ENCODE measurements at places on chromosomes 7 and 10. TPM values are rescaled to one million over a fixed set of nuclear protein-coding genes. Genes with fewer than 3 reads are reported as not detected.
A peak's percentile ranks its signal among the peaks of the same experiment; 100 is the strongest.

Gene GPR85
- total RNA-seq = 0.08 TPM

GRCh38 chr7:139118234-139118804 lies 8.8 kb upstream of the ZC3HAV1 start:
- peak overlapping the region; percentile 66 for H3K4me3 ChIP-seq
- H3K27me3 ChIP-seq = no peaks in the 10 kb centered on the region
- DNase-seq = no peak
- peaks cover 20% of the 10 kb centered on the region for H3K4me1 ChIP-seq

- H3K27me3 ChIP-seq = no peaks in the 10 kb centered on the region
- no peaks in the 10 kb centered on the region for H3K36me3 ChIP-seq
- no peak for DNase-seq
- no peaks in the 10 kb centered on the region for H3K4me1 ChIP-seq
Measured at GRCh38 chr7:107359520-107360316, 110.1 kb upstream of the GPR22 start.

GRCh38 chr10:60828489-60828852 lies 50.2 kb downstream of the CDK1 start:
- H3K36me3 ChIP-seq = no peaks in the 10 kb centered on the region
- H3K27me3 ChIP-seq = peaks cover 9% of the 10 kb centered on the region
- no peak overlapping the region for H3K27ac ChIP-seq
- H3K4me1 ChIP-seq = peaks cover 2% of the 10 kb centered on the region
- H3K4me3 ChIP-seq = no peak overlapping the region

Gene IDI2
- total RNA-seq = not detected

- DNase-seq = no peak
- no peak overlapping the region for H3K27ac ChIP-seq
- no peaks in the 10 kb centered on the region for H3K27me3 ChIP-seq
- no peaks in the 10 kb centered on the region for H3K4me1 ChIP-seq
- no peak overlapping the region for H3K4me3 ChIP-seq
Measured at GRCh38 chr7:41065663-41066062, 637.2 kb downstream of the INHBA start.

DNA sequence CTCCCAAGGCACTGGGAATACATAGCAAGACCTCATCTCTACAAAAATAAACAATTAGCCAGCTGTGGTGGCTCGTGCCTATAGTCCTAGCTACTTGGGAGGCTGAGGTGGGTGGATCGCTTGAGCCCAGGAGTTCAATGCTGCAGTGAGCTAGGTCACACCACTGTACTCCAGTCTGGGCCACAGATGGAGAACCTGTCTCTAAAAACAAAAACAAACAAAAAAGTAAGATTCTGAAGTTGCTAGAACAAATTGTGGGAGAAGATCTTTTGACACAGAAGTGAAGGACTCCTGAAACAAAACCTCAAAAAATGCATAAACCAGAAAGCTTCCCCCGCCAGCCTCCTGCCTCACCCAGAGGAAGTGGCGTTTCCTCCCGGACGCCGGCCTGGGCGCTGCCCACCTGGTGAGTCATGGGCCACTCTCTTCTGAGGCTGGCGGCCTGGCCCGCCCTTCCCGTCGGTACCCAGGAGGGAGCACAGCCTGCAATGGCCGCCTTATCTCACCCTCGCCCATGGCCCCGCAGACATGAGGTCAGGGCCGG lies 25.4 kb upstream of the ELN start:
- peak; percentile 75 for DNase-seq
- H3K4me3 ChIP-seq = peak overlapping the region; percentile 58
- peaks cover 12% of the 10 kb centered on the region for H3K4me1 ChIP-seq
- no peaks in the 10 kb centered on the region for H3K27me3 ChIP-seq

DNA sequence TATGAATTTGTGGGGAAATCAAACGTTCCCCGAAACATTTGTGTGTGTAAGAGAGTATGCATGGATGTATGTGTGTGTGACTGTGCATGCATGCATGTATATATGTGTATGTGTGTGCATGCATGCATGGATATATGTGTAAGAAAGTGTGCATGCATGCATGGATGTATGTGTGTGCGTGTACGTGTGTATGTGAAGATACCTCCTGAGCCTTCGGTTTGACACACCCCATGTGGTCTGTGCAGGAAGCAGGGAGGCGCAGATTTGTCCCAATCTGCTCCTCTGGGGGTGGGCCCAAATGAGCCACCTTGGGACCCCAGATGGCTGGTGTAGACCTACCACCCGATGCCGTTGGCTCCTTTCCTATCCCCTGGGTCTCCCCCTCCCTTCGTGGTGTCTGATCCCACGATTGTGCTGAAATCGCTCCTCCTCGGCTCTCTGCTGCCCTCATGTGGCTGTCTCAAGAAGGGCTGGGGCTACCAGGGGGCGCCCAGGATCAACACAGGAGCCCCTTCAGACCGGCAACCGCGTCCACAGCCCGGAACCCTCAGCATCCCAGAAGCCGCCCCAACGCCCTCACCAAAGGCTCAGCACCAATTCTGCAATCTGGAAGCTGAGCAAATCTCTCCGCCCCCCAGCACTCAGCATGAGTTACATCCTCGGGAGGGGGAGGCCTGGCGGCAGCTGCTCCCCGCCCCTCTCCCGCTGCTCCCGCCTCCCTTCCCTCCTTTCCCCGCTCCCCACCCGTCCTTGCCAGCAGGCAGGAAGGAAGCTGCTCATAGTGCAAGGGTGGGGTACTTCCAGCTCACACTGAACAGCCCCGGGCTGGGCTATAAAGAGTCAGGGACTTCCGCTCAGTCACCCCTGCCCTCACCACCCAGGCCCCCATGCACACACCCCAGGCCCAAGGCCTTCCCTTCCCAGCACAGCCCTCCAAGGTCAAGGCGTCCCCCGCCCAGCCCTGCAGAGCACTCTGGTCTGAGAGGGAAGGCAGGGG lies 2.3 kb upstream of the NOS3 start:
- H3K27ac ChIP-seq = no peak overlapping the region
- H3K4me3 ChIP-seq = no peak overlapping the region
- peaks cover 11% of the 10 kb centered on the region for H3K4me1 ChIP-seq
- no peak for DNase-seq
- H3K27me3 ChIP-seq = peaks cover 12% of the 10 kb centered on the region

Gene SLC26A3
- total RNA-seq = not detected

- H3K27me3 ChIP-seq = no peaks in the 10 kb centered on the region
- no peaks in the 10 kb centered on the region for H3K36me3 ChIP-seq
- H3K4me3 ChIP-seq = peak overlapping the region; percentile 86
- H3K27ac ChIP-seq = peak overlapping the region; percentile 86
- no peak for DNase-seq
Measured at GRCh38 chr7:107563081-107563774, 492 bp downstream of the COG5 start.

Gene NUTM2E
- not detected for total RNA-seq

DNA sequence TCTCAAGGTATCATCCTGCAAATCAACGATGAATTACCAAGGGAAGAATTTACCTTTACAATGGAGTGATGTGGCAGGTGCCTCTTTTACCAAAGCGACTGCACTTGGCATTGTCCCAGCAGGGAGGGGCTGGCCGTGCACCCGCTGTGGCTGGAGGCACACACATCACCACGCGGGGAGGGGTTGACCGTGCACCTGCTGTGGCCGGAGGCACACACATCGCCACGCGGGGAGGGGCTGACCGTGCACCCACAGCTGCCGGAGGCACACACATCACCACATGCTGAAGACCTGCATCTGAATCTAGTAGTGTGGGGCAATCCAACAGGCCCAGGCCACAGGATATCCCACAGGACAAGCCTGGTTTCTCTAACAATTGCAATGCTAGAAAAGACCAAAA lies 493.5 kb downstream of the DNAJB6 start:
- no peak overlapping the region for H3K4me3 ChIP-seq
- no peak for DNase-seq
- H3K4me1 ChIP-seq = no peaks in the 10 kb centered on the region
- peaks cover 6% of the 10 kb centered on the region for H3K27me3 ChIP-seq
- H3K36me3 ChIP-seq = no peaks in the 10 kb centered on the region

DNA sequence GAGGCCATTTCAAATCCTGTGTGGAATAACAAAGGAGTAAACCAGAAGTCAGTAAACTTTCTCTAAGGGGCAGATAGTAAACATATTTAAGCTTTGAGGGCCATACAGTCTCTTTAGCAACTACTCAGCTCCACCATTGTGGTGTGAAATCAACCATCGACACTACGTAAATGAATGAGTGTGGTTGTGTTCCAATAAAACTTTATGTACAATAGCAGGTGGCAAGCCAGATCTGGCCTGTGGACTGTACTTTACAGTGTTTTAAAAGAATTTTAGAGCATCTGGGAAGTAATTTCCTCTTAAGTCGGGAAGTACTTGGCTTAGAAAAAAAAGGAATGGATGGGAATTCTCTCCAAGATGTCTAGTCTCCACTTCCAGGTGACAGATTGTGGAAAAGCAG lies 71.3 kb downstream of the ARHGAP22 start:
- H3K4me1 ChIP-seq = no peaks in the 10 kb centered on the region
- no peak overlapping the region for H3K27ac ChIP-seq
- peaks cover 14% of the 10 kb centered on the region for H3K27me3 ChIP-seq
- H3K36me3 ChIP-seq = no peaks in the 10 kb centered on the region
- DNase-seq = no peak
- no peak overlapping the region for H3K4me3 ChIP-seq

DNA sequence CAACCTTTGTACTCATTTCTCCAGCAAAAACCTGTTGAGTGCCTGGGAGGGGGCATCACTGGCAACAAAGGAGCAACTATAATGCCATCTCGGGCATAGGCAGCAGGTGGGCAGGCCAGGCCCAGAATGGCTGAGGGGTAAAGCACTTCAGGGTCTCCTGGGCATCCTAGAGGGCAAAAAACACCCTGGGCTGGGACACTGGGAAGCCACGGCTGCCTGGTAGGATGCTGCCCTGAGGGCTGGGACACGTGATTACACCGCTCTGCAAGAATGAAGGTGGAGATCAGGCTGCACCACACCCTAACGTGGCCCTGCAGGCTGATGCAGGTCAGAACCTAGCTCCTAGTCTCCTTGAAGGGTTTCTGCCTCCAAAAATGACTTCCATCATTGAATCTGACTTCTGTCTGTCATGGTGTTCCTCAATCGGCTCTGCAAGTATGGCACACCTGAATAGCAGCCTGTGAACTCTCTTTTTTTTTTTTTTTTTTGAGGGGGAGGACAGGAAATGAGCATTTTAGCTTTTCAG lies 4.5 kb upstream of the TRAPPC14 start:
- H3K4me3 ChIP-seq = no peak overlapping the region
- H3K27me3 ChIP-seq = peaks cover 23% of the 10 kb centered on the region
- no peak overlapping the region for H3K27ac ChIP-seq
- DNase-seq = no peak

DNA sequence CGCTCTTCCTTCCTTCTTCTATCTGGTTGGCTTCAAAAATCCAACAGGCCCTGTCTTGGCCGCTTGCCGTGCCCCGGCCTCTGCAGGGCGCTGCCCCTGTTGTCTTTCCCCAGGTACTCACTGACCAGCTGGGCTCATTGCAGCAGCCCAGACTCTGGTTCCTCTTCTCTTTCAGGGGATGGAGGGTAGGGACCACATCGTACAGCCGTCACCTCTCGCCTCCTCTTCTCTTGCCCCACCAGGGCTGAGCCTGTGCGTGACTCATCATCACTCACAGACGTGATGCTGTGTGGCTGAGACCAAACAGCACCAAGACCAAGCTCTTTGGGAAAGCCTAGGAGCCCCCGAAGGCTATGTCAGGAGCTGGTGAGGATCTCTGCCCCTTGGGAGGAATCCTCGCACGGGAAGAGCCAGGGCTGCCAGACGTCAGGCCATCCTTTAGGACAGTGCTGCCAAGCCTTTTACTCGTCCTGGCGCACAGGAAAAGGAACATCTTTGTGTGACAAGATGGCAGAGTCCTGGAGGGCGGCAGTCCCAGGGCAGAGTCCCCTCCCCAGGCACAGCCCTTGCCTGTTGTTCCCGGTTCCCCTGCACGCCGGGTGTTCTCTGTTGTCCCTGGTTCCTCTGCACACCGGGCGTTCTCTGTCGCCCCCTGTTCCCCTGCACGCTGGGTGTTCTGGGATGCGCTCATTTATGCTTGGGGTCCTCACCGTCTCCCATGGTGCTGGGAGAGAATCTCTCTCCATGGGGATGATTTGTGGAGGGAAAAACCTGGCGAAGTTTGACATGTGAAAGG lies 188.5 kb upstream of the SHH start:
- peak; percentile 42 for DNase-seq
- H3K36me3 ChIP-seq = no peaks in the 10 kb centered on the region
- peaks cover 10% of the 10 kb centered on the region for H3K27me3 ChIP-seq
- H3K4me3 ChIP-seq = no peak overlapping the region

DNA sequence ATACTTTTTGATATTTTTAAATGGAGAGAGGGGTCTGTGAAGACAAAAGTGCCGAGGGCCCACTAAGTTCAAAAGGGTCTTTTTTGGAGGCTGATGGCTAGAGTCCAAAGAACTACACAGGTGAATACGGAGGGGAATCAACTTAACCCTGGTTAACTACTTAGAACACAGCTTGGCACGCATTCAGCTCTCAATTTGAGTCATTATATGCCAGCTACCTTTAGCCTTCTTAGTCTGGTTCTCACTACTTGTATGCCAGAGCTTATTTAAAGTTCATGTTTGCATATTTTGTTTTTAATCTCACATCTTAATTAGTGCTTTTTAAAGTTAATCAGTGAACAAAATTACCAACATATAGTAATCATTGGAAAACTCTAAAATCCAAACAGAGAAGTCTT lies 80.8 kb downstream of the VWDE start:
- H3K4me1 ChIP-seq = no peaks in the 10 kb centered on the region
- H3K4me3 ChIP-seq = no peak overlapping the region
- DNase-seq = no peak
- no peak overlapping the region for H3K27ac ChIP-seq
- no peaks in the 10 kb centered on the region for H3K36me3 ChIP-seq

Gene MYO1G
- total RNA-seq = 465 TPM

Gene NXPH1
- not detected for total RNA-seq

DNA sequence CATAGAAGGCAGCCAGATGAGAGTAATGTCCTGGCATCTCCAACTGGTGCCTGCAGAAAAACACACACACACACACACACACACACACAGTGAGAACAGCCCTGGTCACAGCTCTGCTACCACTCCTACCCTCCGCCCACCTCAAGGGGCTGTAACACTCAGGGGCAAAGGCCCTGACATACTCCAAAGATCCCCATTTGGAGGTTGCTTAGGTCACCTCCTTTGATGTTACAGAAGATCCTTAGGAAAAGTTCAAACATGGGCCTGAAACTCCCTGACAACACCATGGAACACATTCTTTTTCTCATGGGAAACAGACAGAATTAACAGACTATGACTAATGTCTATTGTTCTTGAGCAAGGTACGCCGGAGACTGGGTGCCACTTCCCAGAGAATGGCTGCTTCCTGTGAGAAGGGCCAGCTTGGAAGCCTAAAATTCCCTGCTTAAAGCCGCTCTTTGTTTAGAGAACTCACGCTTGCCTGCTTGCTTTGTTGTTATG lies 27.7 kb downstream of the DENND11 start:
- H3K36me3 ChIP-seq = peaks cover 18% of the 10 kb centered on the region
- no peak for DNase-seq
- peak overlapping the region; percentile 84 for H3K27ac ChIP-seq
- no peaks in the 10 kb centered on the region for H3K27me3 ChIP-seq
- H3K4me1 ChIP-seq = peaks cover 55% of the 10 kb centered on the region

- no peak overlapping the region for H3K4me3 ChIP-seq
- H3K27me3 ChIP-seq = no peaks in the 10 kb centered on the region
- no peaks in the 10 kb centered on the region for H3K4me1 ChIP-seq
- no peak for DNase-seq
Measured at GRCh38 chr10:114087255-114087654, 43.6 kb downstream of the ADRB1 start.

GRCh38 chr7:50405221-50405620 lies 44.9 kb downstream of the FIGNL1 start:
- H3K27me3 ChIP-seq = no peaks in the 10 kb centered on the region
- H3K4me3 ChIP-seq = no peak overlapping the region
- H3K27ac ChIP-seq = peak overlapping the region; percentile 71
- peaks cover 58% of the 10 kb centered on the region for H3K4me1 ChIP-seq
- H3K36me3 ChIP-seq = peaks cover 26% of the 10 kb centered on the region
- no peak for DNase-seq

Measured in natural killer cell treated with Interleukin-12 subunit alpha and Interleukin-12 subunit beta and Interleukin-15 and Interleukin-18, amount 100 ng/mL, for 72 hours (primary cell).